ENCODE measurements at places on chromosomes 7 and 10.

- peak; percentile 12 for DNase-seq
Observed at GRCh38 chr10:45673074-45673648, 589 bp upstream of the ZFAND4 start.

- no peak for DNase-seq
Observed at GRCh38 chr7:52670608-52671225, 364.7 kb upstream of the POM121L12 start.

- DNase-seq, result no peak
Observed at GRCh38 chr10:124643330-124644009, 100.7 kb downstream of the FAM53B start.

- DNase-seq, result peak; percentile 35
Observed at GRCh38 chr10:119516381-119517234, 25.9 kb downstream of the RGS10 start.

GRCh38 chr10:99966306-99966705 is 43.4 kb downstream of the DNMBP start:
- DNase-seq, result no peak
